ENCODE measurements at places on chromosomes 5 and 9. TPM values are rescaled to one million over a fixed set of nuclear protein-coding genes. Genes with fewer than 3 reads are reported as not detected.

Gene TMEM167A
- 109 TPM for total RNA-seq

Gene DMRTA1
- total RNA-seq, result not detected

DNA sequence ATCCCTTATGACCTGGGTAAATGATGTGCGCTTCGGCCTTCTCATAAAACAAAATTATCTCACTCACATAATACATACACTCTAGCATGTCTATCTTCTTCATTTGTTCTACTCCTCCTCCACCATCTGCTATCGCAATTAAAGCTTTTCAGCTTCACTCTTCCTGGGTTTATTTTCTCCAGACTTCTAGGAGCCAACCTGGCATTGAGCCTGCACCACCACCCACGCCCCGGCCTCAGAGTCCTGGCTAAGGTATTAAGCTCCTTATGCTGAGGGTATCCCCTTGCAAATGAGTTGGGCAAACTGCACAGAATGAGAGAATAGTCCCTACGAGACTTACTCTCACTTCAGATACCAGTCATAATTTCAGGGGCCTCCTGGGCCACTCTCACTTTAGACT lies 236.1 kb upstream of the CDH12 start:
- peak; percentile 31 for DNase-seq

GRCh38 chr5:141427783-141428426 lies 2.4 kb upstream of the PCDHGA12 start:
- no peak for DNase-seq

- no peak for DNase-seq
Observed at GRCh38 chr5:131999441-132000240, 11.8 kb downstream of the ACSL6 start.

DNA sequence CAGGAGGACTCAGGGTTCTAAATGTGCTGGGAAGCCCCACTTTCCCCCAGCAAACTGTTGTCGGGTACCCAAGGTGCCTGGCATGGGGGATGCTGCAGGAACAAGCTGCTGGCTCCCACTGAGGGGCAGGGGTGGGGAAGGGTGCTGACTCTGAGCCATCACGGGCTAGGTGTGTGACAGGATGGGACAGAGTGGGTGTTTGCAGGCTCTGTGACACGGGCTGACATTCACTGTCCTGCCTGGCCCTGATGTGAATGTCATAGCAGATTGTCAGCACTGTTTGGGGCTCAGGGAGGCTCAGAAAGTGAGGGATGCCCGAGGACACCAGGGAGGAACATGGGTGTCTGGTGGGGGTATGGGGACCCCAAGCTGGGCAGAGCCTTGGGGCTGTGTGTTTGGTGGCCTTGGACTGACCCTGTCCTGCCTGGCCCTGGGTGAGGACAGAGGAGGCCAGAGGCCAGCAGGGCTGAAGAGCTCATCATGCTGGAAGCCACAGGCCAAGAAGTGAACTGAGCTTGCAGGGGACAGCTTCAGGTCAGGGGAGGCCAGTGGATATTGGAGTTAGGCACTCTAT lies 20.6 kb downstream of the WNK2 start:
- peak; percentile 29 for DNase-seq
